ENCODE measurements at places on chromosomes 1 and 21.

- peak; percentile 74 for DNase-seq
- no peaks in the 10 kb centered on the region for H3K27me3 ChIP-seq
- H3K4me1 ChIP-seq: peaks cover 51% of the 10 kb centered on the region
- peak overlapping the region; percentile 95 for H3K27ac ChIP-seq
Observed at GRCh38 chr1:152034654-152035538, 1.9 kb downstream of the S100A11 start.

GRCh38 chr1:51525295-51525694 lies 6.2 kb upstream of the EPS15 start:
- no peak for DNase-seq
- H3K36me3 ChIP-seq: no peaks in the 10 kb centered on the region
- H3K27me3 ChIP-seq: no peaks in the 10 kb centered on the region
- H3K27ac ChIP-seq: no peak overlapping the region
- no peak overlapping the region for H3K4me3 ChIP-seq

- H3K27me3 ChIP-seq: peaks cover 73% of the 10 kb centered on the region
- DNase-seq: no peak
- H3K4me1 ChIP-seq: no peaks in the 10 kb centered on the region
- no peak overlapping the region for H3K27ac ChIP-seq
- H3K36me3 ChIP-seq: no peaks in the 10 kb centered on the region
- H3K4me3 ChIP-seq: no peak overlapping the region
Observed at GRCh38 chr1:55037733-55038551, 1.4 kb upstream of the PCSK9 start.

GRCh38 chr21:39156024-39156423 lies 27.2 kb downstream of the PSMG1 start:
- H3K27ac ChIP-seq: no peak overlapping the region
- H3K4me1 ChIP-seq: no peaks in the 10 kb centered on the region
- no peaks in the 10 kb centered on the region for H3K36me3 ChIP-seq
- H3K4me3 ChIP-seq: no peak overlapping the region
- DNase-seq: no peak

DNA sequence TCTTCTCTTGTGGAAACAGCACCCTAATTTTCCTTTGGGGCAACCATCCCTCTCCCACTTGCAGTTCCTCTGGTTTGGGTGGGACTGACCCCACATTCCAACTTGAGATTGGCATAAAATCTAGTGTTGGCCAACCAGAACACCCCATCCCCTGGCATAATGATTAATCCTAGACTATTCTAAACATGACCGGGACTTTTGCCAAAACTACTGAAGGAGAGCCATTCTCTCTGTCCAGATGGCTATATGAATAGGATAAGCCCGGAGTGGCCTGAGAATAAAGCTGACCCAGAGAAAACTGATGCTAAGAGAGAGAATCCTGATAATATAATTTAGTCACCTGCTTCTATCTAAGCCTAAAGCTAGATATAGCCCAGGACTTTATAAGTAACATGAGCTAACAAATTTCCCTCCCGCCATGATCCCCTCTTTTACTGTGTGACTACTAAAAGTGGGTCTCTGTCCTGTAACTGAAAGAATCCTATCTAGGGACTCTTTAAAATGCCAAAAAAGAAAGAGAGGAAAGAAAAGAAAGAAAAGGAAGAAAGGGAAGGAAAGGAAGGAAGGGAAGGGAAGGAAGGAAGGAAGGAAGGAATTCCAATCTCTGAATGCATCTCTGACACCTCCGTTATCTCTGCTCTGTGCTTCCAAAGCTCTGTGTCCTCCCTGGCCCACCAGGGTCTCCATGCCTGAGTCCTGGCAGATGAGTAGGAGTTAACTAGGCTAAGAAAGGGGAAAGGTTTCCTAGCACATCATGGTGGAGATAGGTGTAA lies 28.0 kb upstream of the NRDC start:
- no peak overlapping the region for H3K4me3 ChIP-seq
- H3K4me1 ChIP-seq: no peaks in the 10 kb centered on the region
- H3K27ac ChIP-seq: peak overlapping the region; percentile 52
- peaks cover 10% of the 10 kb centered on the region for H3K36me3 ChIP-seq

GRCh38 chr1:51988254-51988653 lies 2.2 kb downstream of the RAB3B start:
- H3K4me3 ChIP-seq: no peak overlapping the region
- peaks cover 9% of the 10 kb centered on the region for H3K4me1 ChIP-seq
- H3K27me3 ChIP-seq: peaks cover 40% of the 10 kb centered on the region
- H3K27ac ChIP-seq: no peak overlapping the region

DNA sequence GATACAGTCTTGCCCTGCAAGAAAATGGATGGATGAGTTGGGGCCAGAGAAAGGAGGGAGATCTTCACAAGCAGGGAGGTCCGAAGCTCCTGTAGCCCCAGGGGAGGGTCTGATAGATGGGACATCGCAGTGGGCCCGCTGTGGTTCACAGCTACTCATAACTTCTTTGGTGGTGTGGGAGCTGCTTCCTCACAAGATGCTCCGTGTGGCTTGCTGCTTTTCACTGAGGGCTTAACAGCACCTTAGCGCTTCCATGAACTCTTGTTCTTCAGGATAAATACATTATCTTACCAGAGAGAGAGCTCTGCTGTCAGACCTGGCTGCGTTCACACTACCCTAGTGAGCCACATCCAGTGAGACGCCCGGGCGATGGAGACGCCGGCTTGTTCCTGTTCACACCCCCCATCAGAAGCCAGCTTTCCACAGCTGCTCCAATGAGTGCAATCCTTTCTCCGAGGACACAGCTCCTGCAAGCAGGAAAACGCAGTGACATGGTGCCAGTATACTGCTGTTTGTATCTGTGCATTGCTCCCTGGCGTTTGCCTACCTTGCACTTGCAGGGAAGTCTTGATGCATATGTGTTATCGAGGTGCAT lies 599.8 kb downstream of the AJAP1 start:
- no peaks in the 10 kb centered on the region for H3K4me1 ChIP-seq
- no peak for DNase-seq
- no peak overlapping the region for H3K27ac ChIP-seq
- H3K27me3 ChIP-seq: no peaks in the 10 kb centered on the region
- no peaks in the 10 kb centered on the region for H3K36me3 ChIP-seq

DNA sequence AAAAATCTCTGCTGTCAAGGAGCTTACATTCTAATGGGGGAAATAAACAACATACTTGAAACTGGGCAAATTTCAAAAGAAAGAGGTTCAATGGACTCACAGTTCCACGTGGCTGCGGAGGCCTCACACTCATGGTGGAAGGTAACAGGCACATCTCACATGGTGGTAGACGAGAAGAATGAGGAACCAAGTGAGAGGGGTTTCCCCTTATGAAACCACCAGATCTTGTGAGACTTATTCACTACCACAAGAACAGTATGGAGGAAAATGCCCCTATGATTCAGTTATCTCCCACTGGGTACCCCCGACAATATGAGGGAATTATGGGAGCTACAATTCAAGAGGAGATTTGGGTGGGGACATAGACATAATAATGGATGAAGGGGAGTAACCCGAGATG lies 226.4 kb downstream of the ZP4 start:
- no peak for DNase-seq
- H3K4me1 ChIP-seq: no peaks in the 10 kb centered on the region
- no peak overlapping the region for H3K4me3 ChIP-seq
- no peaks in the 10 kb centered on the region for H3K27me3 ChIP-seq
- no peaks in the 10 kb centered on the region for H3K36me3 ChIP-seq
- H3K27ac ChIP-seq: no peak overlapping the region

DNA sequence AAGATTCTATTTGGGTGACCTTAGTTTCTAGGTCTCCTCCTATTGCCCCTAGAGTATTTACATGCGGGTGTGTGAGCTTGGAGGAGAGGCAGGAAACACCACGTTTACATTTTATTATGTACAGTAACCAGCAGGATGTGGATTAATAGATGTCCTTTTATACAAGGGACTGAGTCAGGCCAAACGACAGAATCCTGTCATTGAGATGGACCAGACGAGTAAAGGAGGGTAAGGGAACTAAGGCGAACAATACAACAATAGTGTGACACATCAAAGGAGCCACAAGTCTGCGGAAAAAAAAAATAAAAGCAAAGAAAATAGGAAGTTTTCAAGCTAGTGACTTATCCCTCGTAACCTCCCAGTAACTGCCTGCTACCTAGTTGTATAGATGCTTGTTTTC lies 151.1 kb downstream of the GABPA start:
- no peaks in the 10 kb centered on the region for H3K27me3 ChIP-seq
- no peak overlapping the region for H3K27ac ChIP-seq
- DNase-seq: no peak

GRCh38 chr1:51063121-51063520 lies 38.9 kb upstream of the C1orf185 start:
- H3K4me1 ChIP-seq: no peaks in the 10 kb centered on the region
- no peak overlapping the region for H3K4me3 ChIP-seq
- peaks cover 4% of the 10 kb centered on the region for H3K27me3 ChIP-seq
- no peak overlapping the region for H3K27ac ChIP-seq
- H3K36me3 ChIP-seq: no peaks in the 10 kb centered on the region
- DNase-seq: no peak

DNA sequence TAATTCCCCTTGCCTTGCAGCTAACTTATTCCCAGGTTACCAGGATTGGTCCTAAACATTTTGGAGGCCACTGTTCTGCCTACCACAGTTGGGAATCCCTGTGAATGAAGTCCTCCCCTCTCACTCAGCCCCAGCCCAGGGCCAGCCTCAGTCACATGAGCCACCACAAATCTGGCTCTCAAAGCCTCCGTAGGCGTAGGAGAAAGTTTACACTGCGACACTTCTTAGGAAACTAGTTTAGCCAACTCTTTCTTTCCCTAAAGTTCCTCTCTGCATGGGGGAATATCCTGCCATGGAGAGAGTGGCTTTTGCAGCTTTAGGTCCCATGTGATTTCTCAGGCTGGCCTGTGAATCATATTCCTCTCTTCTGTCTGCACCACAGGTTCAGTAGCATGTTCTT lies 45.7 kb upstream of the ETV3 start:
- H3K27ac ChIP-seq: no peak overlapping the region
- no peak overlapping the region for H3K4me3 ChIP-seq
- no peak for DNase-seq
- peaks cover 29% of the 10 kb centered on the region for H3K27me3 ChIP-seq
- no peaks in the 10 kb centered on the region for H3K4me1 ChIP-seq
- no peaks in the 10 kb centered on the region for H3K36me3 ChIP-seq

DNA sequence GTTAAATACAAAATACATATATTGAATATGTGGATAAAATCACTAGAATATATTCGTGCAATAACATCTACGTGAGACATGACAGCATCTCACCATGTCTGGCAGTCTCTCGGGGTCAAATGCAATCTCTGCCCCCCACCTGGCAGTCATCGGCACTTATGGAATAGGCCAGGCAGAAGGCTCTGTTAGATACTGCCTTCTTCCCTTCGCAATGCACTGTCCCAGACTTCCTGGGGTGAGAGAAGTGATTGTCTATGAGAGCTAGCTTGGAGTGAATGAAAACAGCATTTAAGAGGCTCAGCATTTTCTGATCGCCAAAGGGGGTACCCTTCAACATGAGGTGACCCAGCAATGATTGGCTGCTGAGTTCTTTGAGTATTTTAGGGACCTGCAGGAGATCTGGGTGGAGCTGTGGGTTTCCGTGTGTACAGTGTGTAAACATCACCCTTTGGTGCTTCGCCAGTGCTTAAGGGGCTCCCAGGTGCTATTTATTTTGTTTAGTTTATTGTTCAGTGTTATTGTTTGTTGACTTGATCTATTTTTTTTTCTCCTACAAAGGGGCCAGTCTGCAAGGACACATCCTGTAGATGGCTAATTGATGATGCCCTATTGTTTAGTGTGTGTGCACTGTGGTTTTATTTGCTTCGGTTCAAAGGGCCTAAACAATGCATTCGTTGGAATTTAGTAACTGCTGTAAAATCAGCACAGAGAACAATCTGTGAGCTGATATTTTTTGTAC lies 10.2 kb downstream of the ERG start:
- no peak overlapping the region for H3K4me3 ChIP-seq
- no peaks in the 10 kb centered on the region for H3K36me3 ChIP-seq
- H3K27me3 ChIP-seq: peaks cover 20% of the 10 kb centered on the region
- no peaks in the 10 kb centered on the region for H3K4me1 ChIP-seq
- no peak for DNase-seq
- no peak overlapping the region for H3K27ac ChIP-seq
